ENCODE measurements at places on chromosomes 7 and 10. TPM values are rescaled to one million over a fixed set of nuclear protein-coding genes. Genes with fewer than 3 reads are reported as not detected.

Gene ARMH3
- 50.4 TPM for total RNA-seq

Gene CCL24
- not detected for total RNA-seq

Gene PODXL
- total RNA-seq, result 76.2 TPM

Gene MYL10
- not detected for total RNA-seq

Gene NUTM2E
- total RNA-seq, result not detected

Gene ZNF853
- total RNA-seq, result 14.2 TPM

Gene ANXA8
- total RNA-seq, result not detected

Gene DLG5
- total RNA-seq, result 19.5 TPM

Gene SFTPD
- total RNA-seq, result 0.54 TPM

Gene ARMC3
- total RNA-seq, result 0.38 TPM

Gene MMP21
- not detected for total RNA-seq

Gene GSDME
- 7.5 TPM for total RNA-seq

Gene TRIM74
- 0.78 TPM for total RNA-seq

Gene ORAI2
- 6.8 TPM for total RNA-seq

Gene PDSS1
- 6.4 TPM for total RNA-seq

Gene CYP3A4
- total RNA-seq, result not detected

Gene RBM28
- 35.1 TPM for total RNA-seq

Gene MYL7
- 2,493 TPM for total RNA-seq
